Caki2 (cell line): ENCODE measurements at places on chromosomes 6 and 20.
A peak's percentile ranks its signal among the peaks of the same experiment; 100 is the strongest.

- DNase-seq, result no peak
These were observed 50.4 kb downstream of the NOL4L start for GRCh38 chr20:32534661-32535240.

DNA sequence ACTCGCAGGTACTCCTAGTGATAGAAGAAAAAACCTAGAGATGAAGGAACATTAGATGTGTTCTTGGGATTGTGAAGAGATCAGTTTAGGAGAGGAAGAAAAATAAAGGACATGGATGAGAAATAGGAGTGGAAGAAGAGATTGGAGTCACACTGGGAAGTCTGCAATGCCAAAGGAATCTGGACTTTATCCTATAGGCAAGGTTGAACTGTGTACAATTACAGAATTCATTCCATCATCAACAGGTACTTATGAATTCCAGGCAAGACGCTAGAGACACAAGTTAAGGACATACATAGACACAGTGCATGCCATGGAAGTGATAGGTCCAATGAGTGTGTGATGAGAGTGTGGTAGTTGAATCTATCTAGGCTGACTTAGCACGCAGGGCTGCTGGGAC, 101.3 kb downstream of the EDN1 start:
- DNase-seq, result no peak

DNA sequence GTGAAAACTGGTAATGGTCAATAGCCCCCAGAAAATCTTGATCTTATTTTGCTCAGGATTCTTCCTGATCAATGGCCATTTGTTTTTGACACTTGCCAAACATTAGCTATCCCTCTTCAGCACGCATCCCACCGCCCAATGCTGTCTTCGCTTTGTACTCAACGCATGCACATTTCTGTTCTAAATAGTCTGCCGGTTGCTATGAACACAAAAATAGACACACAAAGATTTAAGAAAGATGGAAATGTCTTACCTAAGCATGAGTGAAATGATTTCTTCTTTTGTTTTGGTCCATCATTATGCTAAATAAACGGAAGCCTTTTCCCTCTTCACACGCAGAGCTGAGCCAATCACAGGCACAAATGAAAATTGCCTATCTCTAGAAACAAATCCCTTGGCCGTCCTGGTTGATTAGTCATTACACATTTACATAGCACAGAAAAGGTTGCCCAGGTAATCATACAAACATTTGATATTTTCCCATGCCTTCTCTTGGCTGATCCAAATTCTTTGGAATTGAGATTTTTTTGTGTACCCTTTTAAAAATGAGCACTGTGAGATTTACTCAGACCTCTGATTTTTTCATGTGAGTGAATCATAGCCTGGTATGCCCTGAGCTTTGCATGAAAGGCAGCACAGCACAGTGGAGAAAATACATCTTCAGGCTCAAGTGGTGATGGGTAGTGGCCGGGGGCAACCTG, 70.5 kb upstream of the FAM184A start:
- DNase-seq, result peak; percentile 6

- no peak for DNase-seq
These were observed 194.8 kb downstream of the PREX1 start for GRCh38 chr20:48632825-48633619.

DNA sequence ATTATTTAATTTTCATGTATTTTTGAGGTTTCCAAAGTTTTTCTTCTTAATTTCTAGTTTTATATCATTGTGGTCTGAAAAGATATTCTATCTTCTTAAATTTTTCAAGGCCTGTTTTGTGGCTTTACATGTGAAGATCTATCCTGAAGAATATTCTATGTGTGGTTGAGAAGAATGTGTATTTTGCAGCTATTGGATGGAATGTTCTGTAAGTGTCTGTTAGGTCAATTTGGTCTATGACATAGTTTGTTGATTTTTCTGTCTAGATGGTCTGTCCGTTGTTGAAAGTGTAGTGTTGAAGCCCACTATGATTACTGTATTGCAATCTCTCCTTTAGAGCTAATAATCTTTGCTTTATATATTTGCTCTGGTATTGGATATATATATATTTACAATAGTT, 125.7 kb downstream of the CRYBG1 start:
- DNase-seq, result no peak
